Fibroblast of the conjunctiva (primary cell): ENCODE measurements at places on chromosomes 2 and 18.

DNA sequence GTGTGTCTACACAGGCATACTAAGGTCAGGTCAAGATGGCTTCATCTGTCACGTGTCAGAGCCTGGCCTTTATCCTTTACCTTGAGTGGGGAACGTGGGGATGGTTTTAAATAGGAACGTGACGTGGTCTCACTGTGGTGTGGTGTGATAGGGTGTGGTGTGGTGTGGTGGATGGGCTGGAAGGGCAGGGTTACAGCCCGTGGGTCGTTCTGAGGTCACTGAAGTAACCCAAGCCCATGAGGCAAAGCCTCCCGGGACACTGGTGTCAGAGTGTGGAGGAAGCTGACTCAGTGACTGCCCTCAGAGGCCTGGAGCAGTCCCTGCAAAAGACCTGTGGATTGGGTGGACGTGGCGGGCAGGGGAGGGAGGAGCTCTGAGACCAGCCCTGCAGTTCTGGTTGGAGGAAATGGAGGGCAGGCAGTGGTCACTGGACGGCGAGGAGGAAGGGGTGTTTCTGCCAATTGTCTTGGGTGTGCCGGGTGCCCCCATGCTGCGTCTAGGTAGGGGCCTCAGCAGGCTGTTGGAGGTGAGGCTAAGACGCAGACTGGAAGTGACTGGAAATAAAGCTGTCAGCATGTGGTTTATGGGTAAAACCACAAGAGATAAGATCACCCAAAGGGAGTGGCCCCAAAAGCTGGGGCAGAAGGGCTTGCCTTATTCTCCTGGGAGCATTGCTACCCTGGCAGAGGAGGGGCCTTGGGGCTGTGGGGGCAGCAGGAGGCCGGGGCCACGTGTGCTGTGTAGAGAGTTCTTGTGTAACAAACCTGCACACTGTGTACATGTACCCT, 84.8 kb downstream of the SH3RF3 start:
- peak; percentile 22 for DNase-seq

- no peak for DNase-seq
These were observed 108.5 kb downstream of the RAPGEF4 start for GRCh38 chr2:172843902-172844715.

- no peak for DNase-seq
These were observed 12.9 kb upstream of the IKZF2 start for GRCh38 chr2:213164263-213164662.

- DNase-seq: peak; percentile 62
These were observed 680.7 kb downstream of the EPHA4 start for GRCh38 chr2:220891405-220891804.

DNA sequence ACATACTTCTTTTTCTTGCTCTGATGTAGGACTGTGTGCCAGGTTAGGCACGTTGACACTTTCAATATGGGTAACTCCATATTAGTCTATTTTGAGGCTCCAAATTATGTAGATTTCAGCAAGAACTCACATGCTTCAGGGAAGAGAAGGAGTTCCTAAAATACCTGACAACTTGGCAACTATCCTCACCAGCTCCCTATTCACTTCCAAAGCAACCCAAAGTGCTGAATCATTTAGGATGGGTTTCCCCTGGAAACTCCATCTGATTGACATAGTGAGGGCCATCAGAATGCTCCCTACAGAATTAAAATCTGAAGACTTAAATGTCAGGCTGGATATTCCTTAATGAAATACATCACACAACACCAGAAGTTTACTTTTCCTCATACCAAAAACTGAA, 32.5 kb upstream of the NFU1 start:
- no peak for DNase-seq

DNA sequence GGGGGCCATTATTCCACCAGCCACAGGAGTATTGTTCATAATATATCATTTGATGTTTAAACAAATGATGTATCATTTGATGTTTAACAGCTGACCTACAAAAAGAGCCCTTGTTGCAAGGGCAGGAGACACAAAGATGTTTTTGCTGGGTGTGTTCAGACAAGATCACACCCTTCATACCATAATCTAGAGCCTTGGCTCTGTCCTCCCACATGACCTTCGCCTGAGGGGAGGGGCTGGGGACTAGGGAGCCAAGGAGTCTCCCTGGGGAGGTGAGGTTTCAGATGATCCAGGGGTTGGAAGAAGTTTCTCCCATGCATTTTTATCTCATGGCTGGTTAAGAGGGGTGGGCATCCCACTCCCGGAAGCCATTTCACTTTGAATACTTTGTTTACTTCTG, 33.5 kb downstream of the CDC42EP3 start:
- no peak for DNase-seq

- DNase-seq: no peak
These were observed 592 bp downstream of the ZNF397 start for GRCh38 chr18:35241448-35241804.
